ENCODE measurements at places on chromosomes 1 and 21.

DNA sequence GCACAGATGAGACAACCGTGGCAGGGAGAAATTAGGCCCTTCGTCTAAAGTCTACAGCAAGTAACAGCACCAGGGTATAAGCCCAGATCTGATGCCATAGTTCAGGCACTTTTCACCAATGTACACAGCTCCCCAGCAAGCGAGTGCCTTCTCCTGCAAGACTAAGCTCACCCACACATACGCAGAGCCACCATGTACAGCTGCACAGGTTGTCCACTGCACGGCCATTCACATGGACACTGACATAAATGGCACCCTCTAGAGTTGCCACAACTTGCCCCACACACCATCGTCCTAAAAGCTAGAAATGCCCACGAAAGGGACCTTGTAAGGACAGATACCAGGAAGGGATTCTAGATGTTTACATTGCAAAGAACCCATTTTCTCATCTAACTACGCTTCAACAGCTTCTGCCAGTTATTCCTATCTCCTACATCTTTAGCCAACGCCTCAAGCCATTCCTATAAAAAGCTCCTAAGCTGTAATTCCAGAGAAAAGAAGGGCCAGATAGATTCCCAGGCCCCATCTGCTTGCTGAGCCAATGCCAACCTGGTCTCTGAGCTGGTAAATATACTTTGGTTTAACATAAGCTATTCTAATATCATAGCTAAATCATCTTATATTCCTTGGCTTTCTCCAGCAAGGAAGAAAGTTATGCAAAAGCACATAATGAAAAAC is 174.0 kb upstream of the KAZN start:
- no peak for DNase-seq

DNA sequence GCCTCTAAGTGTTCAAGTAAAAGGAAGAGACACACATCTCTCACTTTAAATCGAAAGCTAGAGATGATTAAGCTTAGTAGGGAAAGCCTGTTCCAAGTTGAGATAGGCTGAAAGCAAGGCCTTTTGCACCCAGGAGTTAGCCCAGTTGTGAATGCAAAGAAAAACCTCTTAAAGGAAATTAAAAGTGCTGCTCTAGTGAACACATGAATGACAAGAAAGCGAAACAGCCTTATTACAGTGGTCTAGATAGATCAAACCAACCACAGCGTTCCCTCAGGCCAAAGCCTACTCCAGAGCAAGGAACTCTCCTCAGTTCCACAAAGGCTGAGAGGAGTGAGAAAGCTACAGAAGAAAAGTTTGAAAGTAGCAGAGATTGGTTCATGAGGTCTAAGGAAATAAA is 14.9 kb downstream of the TCP10L start:
- DNase-seq = no peak

DNA sequence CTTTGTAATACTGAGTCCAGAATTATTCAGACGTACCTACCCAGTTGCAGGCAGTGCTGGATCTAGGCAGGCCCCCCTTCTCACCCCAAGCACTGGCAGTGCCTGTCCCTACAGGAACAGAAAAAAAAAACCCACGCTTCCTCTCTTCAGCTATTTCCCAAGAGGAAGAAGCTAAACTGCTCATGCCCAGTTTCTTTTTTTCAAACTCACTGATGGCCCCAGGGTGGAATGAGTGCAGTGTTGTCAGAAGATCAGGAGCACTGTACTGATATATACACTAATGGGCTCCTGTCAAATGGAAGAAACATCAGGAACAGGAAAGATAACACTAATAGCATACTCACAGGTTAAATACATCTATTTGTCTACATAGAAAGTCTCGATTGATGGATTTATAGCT is 28.2 kb upstream of the DOCK7 start:
- DNase-seq = no peak

GRCh38 chr1:110409316-110409715 is 1.8 kb upstream of the LAMTOR5 start:
- no peak for DNase-seq

DNA sequence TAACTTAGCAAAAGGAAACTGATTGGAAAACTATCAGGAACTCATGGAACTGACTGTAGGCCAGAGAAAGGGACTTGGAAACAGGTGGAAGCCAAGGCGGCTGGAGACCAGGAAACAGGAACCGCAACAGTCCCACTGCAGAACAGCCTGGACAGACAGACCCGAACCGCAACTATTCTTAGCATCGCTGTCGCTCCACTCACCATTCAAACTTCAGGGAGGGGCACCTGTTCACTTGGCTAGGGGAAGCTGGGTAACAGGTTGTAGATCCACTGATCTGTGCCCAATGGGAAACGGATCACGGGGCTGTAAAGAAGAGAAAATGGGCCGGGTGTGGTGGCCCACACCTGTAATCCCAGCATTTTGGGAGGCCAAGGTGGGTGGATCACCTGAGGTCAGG is 61.9 kb downstream of the CLSTN1 start:
- no peak for DNase-seq

DNA sequence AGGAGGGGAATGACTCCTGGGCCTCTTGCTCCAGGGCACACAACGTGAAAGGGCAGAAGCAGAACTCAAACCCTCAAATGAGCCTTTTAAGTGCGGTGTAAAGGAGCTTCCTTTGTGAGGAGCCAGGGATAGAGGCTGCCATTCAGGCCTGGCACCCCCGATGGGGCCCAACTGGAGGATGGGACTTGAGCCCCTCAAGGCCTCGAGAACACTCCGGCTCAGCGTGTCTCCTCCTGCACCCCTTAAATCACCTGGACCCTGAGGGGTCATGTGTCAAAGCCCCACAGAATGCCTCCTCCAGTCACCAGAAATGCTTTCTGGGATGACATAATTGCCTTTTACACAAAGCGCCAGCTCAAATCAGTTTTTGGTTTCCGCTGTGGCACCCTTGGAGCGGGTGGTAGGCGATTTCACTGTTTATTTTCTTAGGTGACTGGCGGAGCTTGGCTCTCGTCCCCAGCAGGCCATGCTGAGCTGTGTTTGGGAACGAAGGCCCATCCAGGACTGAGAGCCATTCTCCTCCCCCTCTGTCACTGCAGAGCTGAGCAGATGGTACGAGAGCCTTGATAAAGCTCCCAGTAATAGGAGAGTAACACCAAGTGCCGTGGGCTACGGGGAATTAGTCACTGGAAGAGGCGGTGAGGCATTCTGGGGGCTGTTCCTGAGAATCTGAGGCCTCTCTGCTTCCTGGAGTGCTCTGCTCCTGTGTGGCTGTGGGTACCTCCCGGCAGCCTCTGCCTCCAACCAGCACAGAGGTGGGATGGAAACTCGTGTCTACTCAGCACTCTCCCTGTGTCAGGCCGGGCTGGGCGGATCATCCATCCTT is 163.0 kb downstream of the GRIK3 start:
- DNase-seq = peak; percentile 75

GRCh38 chr21:28159396-28159795 is 833.3 kb downstream of the LTN1 start:
- no peak for DNase-seq

DNA sequence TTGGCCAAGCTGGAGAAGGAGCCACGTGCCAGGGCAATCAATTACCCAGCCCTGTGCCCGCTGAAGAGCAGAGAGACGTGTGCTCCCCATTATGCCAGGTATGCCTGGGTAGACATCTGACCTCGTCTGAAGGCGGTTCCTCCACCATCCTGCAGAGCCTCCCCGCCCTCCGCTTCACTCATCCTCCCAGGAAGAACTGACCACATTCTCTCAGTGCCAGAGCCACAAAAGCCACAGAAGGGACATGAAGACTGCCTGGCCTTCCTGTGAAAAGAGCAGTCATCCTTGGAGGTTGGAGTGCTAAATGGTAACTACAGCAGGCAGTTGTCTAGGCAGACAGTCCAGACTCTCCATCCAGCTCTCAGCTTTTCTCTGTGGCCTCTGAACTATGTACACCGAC is 12.0 kb downstream of the SYT2 start:
- no peak for DNase-seq

DNA sequence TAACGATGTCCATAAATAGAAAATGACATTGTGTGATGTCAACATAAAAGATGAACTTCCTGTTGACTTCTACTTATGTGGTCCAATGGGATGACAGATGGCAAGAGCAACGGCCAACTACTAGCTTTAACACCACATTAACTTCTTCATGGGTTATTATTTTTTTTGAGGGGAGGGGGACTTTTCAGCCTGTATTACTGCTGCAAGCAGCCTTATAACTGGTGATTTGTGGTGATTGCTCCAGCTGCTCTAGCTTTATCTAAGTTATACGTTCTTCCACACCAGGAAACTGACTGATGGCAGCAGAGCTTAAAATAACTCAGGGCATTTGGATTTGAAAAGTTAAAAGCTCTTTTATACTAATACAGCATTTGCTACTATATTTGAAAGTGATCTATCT is 228.8 kb upstream of the B3GALT2 start:
- DNase-seq = no peak

All from NCI-H1092 (cell line).